ENCODE measurements at places on chromosomes 1 and 21. TPM values are rescaled to one million over a fixed set of nuclear protein-coding genes. Genes with fewer than 3 reads are reported as not detected.

Gene GUCA2A
- total RNA-seq = not detected

Gene TGFB2
- total RNA-seq = 30.7 TPM

Gene APOBEC4
- total RNA-seq = 0.23 TPM

Gene HES3
- not detected for total RNA-seq

Gene NEXN
- total RNA-seq = 1.2 TPM

Gene ECM1
- 1.6 TPM for total RNA-seq

Gene COX20
- 78.4 TPM for total RNA-seq

Data from diencephalon (tissue), 1 donor.